ENCODE measurements at places on chromosomes 4 and X.

GRCh38 chr4:1515156-1515555 lies 108.9 kb upstream of the NKX1-1 start:
- no peak for DNase-seq

- DNase-seq = no peak
These were observed 680.6 kb upstream of the CPEB2 start for GRCh38 chr4:14321723-14322122.

- no peak for DNase-seq
These were observed 63.9 kb upstream of the NLGN4X start for GRCh38 chrX:6292599-6292998.

DNA sequence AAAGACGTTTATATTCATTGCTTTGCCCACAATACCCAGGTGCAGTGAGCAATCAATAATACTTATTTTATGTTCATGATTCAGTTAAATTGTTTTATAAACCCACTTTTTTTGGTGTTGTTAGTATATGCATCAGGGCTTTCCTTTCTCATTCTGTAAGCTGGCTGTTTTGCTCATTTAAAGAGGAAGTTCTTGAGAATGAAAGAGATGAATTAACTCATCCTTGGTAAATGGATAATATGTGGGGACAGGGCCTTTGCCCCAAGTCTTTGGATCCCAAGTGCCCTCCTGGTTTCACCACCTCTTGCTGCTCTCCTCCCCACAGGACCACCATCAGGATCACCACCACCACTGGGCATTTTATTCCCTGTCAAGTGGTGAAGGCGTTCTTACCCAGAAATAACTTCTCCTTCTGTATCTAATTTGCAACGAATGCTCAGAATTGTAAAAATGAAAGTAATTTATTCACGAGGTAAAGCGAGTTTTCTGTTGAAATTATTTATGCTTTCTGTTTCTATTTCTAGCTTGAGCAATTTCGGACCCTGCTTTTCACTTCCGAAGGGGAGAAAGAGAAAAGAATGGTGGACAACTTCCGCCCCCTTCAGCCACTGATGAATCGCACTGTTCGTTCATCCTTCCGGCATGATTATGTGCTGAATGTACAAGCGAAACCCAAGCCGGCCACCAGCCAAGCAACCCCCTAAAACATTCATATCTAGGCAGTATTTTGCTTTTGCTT lies 8.2 kb upstream of the ZRSR2 start:
- DNase-seq = no peak

DNA sequence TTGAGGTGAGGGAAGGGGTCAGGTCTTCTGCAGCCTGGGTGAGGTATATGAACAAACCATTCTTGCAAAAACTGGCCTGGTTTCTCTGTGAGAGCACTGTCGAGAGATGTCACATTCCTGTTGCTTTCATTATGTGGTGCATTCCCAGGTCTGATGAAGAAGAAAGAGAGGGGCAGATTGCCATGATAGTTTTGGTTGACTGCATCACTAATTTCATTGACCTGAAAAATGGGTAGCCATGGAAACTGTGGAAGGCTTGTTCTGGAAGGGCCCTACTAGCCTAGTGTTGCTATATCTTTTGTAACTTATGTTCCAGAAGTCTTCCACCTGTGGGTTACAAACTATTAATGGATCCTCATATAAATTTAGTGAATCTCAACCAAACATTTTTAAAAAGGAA lies 32.9 kb upstream of the CYBB start:
- no peak for DNase-seq

GRCh38 chr4:26323821-26324220 lies 3.0 kb downstream of the RBPJ start:
- DNase-seq = no peak

GRCh38 chr4:57132743-57133137 lies 22.6 kb upstream of the IGFBP7 start:
- DNase-seq = no peak

GRCh38 chrX:133434197-133434820 lies 19.0 kb upstream of the GPC4 start:
- no peak for DNase-seq

DNA sequence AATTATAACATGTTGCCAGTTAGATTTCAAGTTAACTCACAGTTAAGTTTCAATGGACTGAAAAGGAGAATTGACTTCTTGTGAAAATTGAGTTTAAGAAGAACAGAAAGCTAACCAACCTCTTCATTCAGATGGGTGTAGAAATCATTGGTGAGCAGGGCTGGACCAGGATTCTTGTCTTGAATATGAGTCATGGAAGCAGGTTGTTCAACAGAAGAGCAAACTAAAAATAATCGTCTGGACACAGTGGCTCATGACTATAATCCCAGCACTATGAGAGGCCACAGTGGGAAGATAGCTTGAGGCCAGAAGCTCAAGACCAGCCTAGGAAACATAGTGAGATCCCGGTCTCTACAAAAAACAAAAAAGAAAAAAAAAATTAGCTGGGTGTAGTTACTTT lies 98.2 kb downstream of the ARSJ start:
- DNase-seq = no peak

- DNase-seq = no peak
These were observed 791.3 kb downstream of the RAB28 start for GRCh38 chr4:12692815-12693214.

DNA sequence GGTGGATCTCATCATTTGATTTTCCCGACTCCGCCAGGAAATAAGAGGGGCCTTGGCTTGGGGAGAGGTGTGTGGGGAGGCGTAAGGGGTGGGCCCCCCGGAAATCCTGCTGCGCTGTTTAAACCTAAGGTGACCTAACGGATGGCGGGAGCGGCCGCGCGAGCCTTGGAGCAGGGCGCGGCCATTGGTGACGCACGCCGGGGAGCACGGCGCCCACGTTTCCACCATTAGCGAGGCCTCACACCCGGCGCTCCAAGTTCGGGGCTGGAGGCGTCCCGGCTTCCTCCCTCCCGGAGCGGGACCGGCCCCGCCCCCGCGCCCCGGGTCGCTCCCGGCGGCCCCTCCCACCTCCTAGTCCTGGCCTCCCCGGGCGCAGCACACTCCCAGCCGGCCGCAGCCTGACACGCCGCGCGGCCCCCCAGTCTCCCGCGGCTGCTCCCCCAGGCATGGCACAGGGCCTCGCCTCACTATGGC lies at the start of gene SMS:
Gene SMS (plus strand): TSS at position 354 of the 474 bp plus-strand sequence. CDS start 116 bp downstream, at position 470.
- peak; percentile 61 for DNase-seq
